Germinal center (tissue), 1 donor: ENCODE measurements at places on chromosomes 11 and 22.

DNA sequence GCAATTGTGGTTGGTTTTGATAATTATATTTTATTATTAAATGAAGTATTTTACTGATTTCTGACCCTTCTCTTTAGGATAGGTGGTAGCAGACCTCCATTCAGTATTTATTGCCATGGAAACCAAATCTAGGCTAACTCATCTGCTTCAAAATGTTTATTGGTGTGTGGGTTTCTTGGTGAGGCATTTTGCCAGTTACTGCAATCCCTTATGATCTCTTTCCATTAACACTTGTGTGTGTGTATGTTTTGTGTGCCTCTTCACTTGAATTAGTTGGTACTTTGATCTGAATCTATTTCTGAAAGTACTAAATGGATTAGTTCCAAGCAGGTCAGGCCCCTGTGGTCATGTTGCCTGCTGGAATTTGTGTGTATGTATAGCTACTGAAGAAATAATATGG, 184.4 kb upstream of the C11orf87 start:
- no peak for DNase-seq

- no peak for DNase-seq
These were observed 1.5 kb downstream of the SULT4A1 start for GRCh38 chr22:43860831-43861230.

DNA sequence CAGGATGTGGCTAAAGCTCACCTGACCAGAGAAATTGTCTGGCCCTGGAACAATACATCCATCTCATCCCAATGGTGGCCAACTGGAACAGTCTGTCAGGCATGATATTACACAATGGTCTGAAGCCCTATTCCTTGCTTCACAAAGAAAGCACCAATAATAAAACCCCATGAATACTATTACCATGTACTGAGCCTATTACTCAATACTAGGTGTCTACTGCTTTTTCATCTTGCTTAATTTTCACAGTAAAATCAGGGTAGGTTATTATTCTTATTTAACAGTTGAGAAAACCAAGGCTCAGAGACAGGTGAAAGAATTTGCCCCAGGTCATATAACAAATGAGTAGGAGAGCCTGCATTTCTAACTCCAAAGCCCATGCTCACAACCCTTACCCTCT, 68.9 kb upstream of the CAPRIN1 start:
- no peak for DNase-seq

DNA sequence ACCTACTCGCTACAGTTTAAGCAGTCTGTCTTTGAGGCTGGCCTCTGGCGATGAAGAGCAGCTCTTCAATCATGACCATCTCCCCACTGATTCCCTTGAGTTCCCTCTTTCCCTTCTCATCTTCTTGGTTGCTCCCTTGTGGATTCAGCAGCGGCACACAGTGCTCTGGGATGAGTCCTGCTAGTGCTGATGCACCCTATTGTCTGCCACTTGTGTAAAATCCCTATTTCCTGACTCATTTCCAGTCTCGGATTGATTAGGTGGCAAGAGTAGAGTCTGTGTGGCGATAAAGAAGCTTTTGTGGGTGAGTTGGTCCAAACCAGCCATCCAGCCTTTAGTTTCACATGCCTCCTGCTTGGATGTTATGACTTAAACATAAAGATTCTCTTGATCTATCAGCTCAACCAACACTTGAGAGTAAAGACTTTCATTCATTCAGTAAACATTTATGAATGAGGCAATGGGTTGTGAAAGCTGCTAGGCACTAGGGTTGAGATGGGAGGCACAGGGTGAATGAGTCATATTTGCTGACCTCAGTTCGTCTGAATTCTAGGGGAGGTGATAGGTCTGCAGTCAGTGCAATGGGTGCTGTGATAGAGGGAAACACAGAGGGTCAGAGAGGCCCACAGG, 219.4 kb upstream of the RAG2 start:
- no peak for DNase-seq

GRCh38 chr22:36405671-36406538, 18.1 kb upstream of the MYH9 start:
- peak; percentile 57 for DNase-seq

DNA sequence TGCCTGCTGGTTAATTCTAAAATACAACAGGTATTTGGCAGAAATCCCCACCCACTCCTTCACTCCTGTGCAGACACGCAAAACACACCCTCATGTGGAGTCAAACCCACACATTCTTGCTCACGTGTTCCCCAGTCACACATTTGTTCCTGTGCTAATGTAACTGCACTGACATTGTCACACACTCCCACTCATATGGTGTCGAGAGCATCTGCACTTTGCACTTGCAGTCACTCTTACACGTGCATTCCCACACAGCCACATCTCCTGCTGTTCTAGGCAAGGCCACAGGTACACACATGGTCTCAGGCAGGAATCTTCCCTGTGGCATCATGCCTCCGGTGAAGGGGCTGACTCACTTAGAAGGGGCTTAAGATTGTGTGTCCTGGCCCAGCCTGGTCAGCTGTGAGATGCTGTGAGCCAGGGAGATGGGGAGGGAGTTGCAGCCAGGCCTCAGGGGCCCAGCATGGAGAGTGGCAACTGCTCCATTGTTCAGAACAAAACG, 395.0 kb downstream of the TENM4 start:
- DNase-seq, result no peak

DNA sequence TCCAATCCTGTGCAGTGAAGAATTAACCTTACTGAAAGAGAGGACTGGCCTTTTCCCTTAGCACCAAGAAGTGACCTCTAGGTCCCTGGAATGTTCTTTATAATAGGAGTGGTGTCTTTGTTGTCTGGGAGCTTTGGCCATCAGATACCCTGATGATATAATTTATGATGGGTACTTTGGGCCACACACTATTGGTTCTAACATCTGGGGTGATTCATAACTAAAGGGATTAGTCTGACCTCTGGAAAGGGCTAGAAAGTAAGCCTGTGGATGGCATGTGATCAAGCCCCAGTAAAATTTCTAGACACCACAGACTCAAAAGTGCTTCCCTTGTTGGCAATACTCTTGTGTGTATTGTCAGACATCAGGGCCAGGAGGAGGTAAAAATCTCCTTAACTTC, 891.2 kb downstream of the KCNA4 start:
- no peak for DNase-seq

DNA sequence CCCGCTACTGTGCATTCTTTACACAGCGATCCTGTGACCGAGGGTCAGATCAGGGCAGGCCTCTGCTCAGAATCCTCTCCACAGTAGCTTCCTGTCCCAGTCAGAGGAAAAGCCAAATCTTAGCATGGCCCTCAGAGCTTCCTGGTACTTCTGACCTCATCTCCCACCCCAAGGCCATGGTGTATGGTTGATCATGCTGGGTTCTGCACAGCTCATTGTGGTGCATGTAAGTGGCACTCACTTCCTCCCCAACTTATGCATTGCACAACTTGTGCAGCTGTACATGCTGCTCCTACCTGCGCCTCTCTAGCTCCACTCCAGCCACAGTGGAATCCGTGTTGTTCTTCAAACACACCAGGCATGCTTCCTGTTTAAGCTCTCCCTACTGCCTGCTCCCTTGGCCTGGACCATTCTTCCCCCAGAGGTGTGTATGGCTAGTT, 20.3 kb downstream of the BMAL1 start:
- no peak for DNase-seq

DNA sequence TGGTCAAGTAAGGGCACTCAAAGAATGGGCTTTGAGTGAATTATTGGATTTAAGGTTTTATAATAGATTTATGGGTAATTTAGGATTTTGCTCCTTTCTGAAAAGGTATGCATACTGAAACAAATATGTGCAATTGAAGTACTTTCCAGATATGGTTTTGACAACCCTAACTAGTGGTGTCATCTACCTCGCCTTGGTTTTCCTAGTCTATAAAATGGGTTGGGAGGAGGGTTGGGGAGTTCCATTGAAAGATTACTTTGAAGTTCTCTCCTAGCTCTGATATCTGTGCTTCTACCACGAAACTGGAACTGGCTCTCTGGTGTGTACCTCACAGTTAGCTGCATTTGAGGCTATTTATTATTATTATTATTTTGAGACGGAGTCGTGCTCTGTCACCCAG, 431 bp upstream of the SPTBN2 start:
- DNase-seq, result no peak

- DNase-seq, result peak; percentile 65
These were observed 17.2 kb downstream of the CBX7 start for GRCh38 chr22:39135092-39135896.

DNA sequence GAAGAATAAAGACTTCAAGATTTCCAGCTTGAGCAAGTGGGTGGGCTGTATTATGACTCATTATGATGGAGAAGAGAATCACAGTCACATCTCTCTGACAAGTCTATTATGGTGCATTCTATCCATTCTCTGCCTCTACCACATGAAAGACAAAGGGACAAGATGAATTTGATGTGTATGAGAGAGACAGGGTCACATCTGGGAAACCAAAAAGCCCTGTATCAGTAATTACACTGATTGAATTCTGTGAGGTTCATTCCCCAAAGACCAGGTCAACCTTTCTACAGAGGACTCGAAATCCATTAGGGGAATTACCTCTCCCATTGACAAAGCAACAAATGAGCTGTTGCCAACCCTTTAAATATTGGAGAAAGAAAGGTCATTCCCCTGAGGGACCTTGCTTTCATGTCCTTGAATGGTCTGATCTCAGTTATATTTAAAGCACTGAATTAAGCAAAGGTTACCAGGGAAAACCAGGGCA, 109.6 kb downstream of the USP35 start:
- no peak for DNase-seq

DNA sequence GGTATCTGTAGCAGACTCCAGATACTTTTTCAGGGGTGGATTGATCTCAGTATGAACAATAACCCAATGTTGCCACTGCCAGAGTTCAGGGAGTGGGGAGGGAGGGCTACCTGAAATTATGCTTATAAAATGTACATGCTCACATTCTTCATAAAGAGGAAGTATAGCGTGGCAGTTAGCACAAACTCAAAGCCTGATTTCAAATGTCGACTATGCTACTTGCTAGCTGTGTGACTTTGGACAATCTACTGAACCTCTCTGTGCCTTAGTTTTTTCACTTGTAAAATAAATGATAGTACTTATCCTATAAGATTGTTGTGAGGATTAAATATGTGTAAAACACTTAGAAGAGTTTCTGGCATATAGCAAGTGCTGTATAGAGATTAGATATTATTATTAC, 26.5 kb upstream of the POU2AF1 start:
- no peak for DNase-seq

DNA sequence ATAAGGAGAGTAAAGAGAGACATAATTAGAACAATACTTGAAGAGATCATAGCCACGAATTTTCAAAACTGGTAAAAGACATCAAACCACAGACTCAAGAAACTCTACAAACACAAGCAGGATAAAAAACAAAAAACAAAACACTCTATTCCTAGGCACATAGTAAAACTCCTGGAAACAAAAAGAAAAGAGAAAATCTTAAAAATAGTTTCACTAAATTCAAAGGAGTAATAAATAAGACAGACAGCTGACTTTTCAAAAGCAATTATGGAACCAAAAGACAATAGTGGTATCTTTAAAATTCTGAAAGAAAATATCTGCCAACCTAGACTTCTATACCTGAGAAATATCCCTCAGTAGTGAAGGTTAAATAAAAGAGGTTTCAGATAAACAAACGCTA, 9.2 kb upstream of the NARS2 start:
- DNase-seq, result no peak

- no peak for DNase-seq
These were observed 59.6 kb downstream of the ATXN10 start for GRCh38 chr22:45731041-45731797.

GRCh38 chr11:65445604-65446445, 23.2 kb downstream of the NEAT1 start:
- DNase-seq, result no peak

GRCh38 chr11:69339041-69339733, 45.2 kb downstream of the MYEOV start:
- no peak for DNase-seq

- DNase-seq, result no peak
These were observed 577 bp upstream of the DKK3 start for GRCh38 chr11:12008790-12009616.

DNA sequence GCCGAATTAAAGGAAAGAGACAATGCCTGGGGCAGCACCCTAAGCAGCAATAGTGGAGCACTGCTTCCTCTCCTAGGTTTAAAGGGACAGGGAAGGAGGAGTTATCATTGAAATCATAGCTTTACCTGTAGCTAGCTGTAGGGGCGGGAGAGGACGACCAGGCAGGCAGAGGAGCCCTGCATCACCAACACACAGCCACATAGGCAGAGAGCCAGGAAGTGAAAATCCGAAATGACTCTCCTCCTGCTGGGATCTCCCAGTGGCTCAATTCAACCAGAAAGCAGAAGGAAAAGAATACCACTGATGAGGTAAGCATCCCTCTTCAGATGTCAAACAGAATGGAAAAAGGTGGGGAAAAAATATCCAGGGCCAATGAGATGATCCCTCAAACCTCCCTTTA, 20.4 kb downstream of the MRGPRX4 start:
- no peak for DNase-seq

DNA sequence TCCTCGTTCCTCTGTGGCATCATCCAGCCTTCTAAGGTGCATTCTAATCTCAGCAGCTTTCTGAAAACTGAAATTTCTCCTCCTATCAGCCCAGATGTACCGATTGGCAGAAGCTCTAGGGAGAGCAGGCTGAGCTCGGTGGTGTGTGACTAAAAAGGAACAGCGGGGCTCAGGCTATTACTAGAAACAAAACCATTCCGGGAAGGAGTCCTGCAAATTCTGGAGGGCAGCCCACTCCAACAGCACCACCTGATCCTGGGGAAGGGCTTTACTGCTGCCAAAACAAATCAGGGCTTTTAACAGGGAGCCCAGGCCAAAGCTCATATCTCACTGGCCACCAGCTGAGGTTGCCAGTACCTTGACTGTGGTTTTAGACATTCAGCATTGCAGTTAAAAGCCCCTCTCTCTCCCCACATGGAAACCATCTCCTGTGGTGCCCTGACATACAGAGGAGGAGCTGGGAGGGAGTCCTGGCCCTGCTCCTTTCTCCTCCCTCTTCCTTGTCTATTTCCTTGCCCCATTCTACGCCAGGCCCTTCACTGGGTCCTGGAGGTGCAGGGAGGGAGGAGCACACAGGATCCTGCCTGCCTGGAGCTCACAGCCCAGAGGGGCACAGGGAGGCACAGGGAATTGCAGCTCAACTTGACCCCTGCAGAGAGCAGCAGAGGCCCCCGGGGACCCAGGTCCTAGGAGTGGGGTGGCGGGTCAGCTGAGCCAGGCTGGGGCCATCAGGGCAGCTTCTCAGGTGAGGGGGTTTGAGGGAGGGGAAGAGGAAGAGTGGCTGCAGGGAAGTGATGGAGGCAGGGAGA, 889 bp downstream of the PLAAT4 start:
- DNase-seq, result no peak

DNA sequence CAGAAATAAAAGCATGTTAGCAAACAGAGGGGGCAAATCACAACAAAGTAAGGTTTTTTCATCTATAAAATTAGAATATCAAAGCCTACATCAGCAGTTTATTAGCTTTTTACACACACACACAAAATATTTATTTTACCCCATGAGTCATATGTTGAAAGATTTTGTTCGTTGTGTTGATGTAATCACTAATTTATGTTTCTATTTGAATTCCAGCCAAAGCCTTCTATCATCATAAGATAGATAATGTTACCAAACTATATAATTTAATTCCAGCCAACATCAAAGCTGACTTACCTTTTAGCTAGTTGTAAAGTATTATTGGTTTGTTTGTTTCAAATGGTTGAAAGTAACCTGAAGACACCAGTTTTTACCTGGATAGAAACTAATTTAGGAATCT, 458.0 kb upstream of the ARHGAP42 start:
- DNase-seq, result no peak

- no peak for DNase-seq
These were observed 582.4 kb upstream of the B3GAT1 start for GRCh38 chr11:134994431-134994830.

- no peak for DNase-seq
These were observed 16.9 kb downstream of the CDPF1 start for GRCh38 chr22:46233231-46233630.

GRCh38 chr22:45071618-45072017, 61.8 kb upstream of the PHF21B start:
- no peak for DNase-seq
